Activated T-cell treated with anti-CD3 and anti-CD28 coated beads, Interleukin-2, amount 50 U/mL, for 72 hours (primary cell): ENCODE measurements at places on chromosomes 5 and 9. TPM values are rescaled to one million over a fixed set of nuclear protein-coding genes. Genes with fewer than 3 reads are reported as not detected.

BRD3 gene
- 50.2 TPM for total RNA-seq

IFNE gene
- total RNA-seq = not detected

NIPAL4 gene
- 5.9 TPM for total RNA-seq

HK3 gene
- total RNA-seq = 0.46 TPM

GRCh38 chr5:44875661-44876605 lies 67.2 kb downstream of the MRPS30 start:
- peak; percentile 28 for DNase-seq

DNA sequence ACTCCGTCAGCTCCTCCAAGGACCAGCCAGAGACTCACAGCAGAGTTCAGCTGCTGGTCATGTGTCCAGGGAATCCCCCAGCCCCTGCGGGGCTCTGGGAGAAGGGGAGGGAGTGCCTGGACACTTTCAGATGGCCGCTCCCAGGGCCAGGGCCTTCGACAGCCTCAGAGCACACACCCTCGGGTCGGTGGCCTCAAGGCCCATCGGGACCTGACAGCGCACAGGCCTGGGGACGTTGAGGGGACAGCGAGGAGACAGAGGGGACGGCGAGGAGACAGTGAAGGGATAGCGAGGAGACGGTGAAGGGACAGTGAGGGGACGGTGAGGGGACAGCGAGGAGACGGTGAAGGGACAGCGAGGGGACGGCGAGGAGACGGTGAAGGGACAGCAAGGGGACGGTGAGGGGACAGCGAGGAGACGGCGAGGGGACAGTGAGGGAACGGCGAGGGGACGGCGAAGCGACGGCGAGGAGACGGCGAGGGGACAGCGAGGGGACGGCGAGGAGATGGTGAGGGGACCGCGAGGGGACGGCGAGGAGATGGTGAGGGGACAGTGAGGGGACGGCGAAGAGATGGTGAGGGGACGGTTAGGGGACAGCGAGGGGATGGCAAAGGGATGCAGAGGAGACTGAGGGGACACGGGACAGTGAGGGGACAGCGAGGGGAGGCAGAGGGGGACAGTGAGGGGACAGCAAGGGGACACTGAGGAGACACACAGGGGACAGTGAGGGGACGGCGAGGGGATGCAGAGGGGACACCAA lies 47.3 kb downstream of the SLC12A7 start:
- DNase-seq = no peak

- no peak for DNase-seq
Observed at GRCh38 chr9:98413084-98413483, 157.6 kb upstream of the TBC1D2 start.

- DNase-seq = no peak
Observed at GRCh38 chr5:457195-457961, 14.4 kb downstream of the EXOC3 start.
